ENCODE measurements at places on chromosomes 3 and 15.

DNA sequence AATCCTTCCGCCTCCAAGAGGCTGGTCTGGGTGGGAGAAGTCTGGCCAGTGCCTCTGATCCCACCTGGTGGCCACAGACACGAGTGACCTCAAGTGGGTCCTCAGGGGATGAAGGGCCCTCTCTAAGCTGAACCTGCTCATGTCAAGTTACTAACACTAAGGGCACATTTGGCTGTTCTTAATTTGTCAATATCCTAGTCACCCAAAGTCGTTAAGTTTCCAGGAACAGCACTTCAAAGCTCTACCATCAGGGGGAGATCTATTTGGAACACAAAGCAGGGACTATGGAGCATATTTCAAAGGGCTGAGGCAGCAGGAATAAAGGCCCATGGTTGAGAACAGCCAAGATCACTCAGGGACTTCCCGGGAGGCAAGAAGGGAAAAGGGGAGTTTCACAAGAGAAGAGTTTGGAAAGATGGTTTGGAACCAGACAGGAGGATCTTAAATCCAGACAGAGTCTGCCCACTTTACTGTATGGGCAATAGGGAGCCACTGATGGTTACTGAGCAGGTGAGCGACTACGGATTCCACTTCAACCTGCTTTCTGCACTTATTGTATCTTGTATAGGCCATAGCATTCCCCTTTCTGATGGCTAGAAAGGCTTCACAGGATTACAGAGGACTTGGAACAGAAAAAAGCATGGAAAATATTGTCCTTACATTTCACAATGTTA, 13.7 kb downstream of the OXTR start:
- no peak for DNase-seq

DNA sequence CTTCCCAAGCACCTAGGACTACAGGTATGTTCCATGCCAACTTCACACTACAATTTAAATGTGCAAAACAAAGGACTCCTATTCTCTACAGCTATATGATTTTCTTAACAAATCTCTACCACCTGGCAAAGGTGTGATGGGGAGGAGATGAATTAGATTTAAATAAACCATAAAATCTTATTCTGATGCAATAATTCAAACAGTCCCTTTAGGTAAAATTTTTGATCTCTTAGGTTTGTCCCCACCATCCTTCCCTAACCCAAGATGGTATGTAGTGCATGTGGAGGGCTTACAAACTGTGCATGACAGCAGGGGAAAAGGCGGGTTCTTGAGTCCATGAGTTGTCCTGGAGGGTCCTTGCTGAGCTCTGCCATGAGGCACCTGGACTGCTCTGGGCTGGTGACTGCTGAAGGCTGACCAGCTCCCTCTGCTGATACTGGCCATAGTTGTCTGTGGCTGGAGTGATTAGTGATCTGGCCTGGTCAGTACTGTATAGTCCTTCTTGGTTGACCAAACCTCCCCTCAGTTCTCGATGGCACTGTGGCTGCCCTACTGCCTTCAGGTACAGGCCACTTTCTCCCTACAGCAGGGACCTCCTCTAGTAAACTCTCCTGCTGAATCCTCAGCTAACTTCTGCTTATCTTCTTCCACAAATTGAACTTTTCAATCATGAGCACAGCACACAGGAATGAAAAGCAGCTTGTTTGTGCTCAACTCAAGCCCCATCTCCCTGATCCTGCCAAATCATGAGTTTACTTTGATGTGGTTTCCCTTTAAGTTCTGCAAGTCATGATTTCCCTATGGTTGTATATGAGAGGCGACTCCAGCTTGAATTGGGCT, 30.1 kb downstream of the CFAP161 start:
- DNase-seq = peak; percentile 36

GRCh38 chr3:167304077-167304476, 76.0 kb downstream of the ZBBX start:
- no peak for DNase-seq

- no peak for DNase-seq
Observed at GRCh38 chr15:78564743-78565096, 600 bp upstream of the CHRNA5 start.

DNA sequence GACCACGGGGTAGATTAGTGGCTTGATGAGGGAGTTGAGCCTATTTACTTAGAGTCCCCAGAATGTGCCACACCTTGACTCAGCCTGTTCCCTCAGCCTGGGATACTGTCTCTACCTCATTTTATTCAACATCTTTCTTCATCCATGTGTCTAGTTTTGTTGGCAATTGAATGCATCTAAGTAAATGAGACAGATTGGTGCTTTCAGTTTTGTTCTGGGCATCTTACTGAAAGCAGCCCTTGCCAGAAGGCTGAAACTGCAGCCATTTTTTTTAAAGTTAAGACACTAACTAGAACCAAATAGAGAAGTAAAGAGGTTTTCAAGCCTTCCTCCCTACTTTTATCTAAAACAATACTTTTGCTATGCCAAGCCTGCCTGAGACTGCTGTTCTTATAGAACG, 246.8 kb downstream of the SLCO3A1 start:
- DNase-seq = no peak

GRCh38 chr15:47834093-47834492, 116.8 kb downstream of the SEMA6D start:
- no peak for DNase-seq

DNA sequence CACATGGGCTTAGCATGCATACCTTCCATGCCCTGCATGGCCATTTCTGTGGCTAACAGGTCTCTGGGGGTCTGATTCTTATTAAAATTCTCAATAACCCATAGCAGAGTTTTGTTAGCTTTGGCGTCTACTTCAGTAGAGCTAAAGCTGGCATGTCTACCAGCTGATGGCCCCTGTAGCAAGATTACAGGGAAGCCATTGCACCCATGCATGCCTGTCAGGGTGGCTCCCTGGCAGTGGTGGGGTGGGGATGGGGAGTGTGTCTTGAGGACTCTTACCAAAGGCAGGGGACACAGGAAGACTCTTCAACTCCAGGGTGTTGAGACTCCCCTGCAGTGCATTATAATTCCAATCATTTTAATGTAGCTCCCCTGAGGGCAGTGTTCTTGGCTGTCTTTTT, 4.7 kb downstream of the KY start:
- no peak for DNase-seq

- DNase-seq = no peak
Observed at GRCh38 chr3:162348912-162349311, 852.3 kb downstream of the OTOL1 start.

Measured in GM13976 (cell line).